ENCODE measurements at places on chromosomes 4 and X.

DNA sequence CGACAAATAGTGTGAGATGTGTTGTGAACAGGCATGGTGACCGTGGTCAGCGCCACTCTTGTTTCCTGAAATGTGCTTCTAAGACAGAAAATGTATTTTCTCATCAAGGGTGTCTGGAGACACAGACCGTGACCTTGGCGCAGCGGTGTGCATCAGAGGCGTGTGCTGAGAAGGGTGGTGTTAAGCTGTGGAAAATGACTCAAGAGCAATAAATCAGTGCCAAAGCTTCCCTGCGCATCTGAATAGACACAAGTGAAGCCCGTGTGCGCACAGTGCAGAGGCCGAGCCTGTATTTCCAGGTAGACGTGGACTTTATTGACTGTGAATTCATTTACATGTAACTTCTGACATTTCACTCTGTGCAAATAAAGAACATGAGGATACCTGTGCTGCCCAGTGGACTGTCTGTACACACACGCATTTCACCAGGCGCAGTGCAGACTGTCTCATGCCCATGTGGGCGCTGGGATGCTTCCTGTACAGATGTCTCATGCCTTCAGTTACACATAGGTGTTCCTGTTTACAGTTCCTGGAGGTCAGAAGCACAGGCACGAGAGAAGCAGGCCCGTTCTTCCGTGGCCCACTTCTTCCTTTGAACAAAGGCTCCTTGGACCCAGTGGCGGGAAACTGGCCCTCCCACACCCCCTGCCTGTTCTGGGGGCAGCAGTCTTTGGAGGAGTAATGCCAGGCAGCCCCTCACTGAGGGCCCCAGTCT, 31.9 kb downstream of the NSG1 start:
- no peak for DNase-seq

GRCh38 chr4:119093042-119093827, 42.4 kb upstream of the MYOZ2 start:
- no peak for DNase-seq

GRCh38 chr4:138697851-138698250, 317.7 kb upstream of the NOCT start:
- DNase-seq: no peak

DNA sequence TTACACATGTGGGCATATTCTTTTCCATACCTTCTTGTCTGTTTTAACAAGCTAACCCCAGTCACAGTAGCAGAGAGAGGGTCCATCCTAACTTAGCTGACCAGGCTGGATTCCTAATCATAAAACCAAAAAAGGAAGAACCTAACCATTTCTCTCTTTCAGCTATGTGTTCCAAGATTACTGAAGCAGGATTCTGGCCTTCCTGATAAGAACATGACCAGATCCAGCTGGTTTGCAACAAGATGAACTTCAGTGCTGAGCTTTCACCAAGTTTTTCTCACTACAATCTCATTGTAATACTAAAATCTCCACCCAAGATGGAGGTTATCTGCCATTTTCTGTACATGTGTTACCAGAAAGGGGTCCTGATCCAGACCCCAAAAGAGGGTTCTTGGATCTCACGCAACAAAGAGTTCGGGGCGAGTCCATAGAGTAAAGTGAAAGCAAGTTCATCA, 20.4 kb upstream of the UBA6 start:
- no peak for DNase-seq

DNA sequence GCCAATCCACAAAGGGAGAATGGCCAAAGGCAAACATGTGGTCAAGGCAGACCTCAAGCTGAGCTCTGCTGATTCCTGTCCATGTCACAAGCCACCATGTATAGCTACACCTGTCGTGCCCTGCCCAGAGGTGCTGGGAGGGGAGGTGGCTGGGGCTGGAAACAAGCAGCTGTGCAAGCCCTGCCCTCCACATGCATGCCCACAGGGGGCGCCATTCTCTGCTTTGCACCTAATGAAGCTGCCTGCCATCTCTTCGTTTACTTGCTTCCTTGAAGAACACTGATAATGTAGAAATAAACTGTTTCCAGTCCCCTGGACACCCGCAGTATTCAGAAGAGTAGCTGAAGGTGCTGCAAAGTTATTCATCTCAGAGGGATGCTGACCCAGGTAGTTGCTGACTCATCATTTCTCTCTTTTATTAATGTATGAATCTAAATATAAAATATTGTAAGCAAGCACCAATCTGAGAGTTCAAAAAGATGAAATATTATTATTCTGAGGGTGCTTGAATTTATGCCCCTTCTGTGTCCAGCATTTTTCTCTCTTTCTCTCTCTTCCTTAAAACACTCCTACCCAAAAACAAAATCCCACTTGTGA, 278.6 kb downstream of the ADGRA3 start:
- DNase-seq: no peak

DNA sequence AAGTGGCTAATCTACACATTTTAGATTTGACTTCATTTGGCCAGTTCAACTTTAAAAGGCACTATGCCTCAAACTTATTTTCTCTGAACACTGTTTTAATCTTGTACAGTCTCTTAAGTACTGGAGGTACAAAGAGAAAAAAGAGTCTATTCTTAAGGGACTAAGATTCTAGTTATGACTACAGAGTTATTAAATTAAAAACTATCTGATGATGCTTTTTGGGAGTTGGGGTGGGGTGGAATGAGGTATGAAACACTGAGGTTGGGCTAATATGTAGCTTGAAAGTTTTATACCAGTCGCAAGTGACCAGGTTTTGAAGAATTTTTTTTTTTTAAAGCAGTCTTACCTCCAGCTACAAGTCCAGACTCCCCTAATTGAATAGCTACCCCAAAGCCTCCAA, 17.7 kb upstream of the GPR34 start:
- DNase-seq: no peak

- no peak for DNase-seq
Measured at GRCh38 chrX:105150036-105150435, 70.5 kb downstream of the TEX13A start.

GRCh38 chrX:154739952-154740465, 10.9 kb downstream of the GAB3 start:
- DNase-seq: no peak

DNA sequence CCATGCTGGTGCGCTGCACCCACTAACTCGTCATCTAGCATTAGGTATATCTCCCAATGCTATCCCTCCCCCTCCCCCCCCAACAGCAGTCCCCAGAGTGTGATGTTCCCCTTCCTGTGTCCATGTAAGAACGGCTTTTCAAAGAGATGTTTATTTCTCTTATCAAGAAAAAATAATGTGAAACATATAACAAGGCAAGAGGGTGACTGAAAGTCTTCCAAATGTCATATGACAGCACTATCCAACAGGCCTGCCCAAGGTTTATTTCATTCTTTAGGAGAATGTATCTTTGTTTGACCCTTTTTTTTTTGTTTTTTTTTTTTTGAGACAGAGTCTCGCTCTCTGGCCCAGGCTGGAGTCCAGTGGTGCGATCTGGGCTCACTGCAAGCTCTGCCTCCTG, 29.9 kb upstream of the REPS2 start:
- DNase-seq: no peak

GRCh38 chr4:76540486-76540885, 105.5 kb downstream of the SHROOM3 start:
- DNase-seq: no peak

DNA sequence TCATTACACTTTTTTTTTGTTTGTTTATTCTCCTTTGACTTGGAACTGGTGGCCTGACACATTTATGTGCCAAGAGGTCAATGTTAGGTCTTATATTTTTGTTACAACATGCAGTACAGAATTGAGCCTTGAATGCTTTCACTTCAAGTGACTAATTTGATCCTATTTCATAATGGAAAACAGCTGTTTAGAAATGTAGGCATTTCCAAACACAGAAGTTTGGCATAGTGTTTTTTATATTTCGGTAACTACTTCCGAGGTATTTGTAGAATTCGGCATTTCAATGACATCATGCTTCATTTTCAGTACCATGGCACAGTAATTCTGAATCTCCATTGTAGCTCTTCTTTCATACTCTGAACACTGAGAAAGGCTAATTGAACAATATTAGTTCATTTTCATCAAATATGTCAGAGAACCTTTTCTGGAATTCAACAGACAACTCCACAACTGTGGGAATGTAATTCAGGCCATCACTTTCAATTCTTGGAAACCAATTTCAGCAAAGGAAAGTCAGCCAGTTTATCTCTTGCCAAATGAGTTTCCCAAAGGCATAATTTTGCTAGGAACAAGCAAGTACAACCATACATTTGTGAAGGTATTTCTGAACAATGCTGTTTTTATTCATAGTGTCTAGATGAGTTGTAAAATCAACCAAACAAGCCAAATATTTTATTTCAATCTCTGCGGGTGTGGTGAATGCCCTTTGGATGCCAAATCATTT, 11.4 kb downstream of the FAM120C start:
- DNase-seq: no peak

DNA sequence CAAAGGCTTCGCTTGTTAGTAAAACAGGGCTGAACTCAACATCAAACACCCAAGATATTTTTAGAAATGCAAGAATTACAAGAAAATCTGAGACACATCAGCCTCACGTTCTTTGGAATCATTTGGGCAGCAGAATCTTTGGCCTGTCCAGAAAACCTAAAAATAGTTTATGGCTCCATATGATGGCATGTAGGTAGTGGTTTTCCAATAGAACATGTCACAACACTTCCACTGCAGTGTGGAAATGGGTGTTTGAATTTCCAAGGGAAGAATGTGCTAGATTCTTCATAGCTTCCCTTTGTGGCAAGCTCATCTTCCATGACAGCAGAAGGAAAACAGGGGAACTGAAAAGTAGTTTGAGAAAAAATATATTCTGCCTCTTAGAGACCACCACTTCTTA, 118.8 kb downstream of the ARHGAP6 start:
- DNase-seq: no peak

DNA sequence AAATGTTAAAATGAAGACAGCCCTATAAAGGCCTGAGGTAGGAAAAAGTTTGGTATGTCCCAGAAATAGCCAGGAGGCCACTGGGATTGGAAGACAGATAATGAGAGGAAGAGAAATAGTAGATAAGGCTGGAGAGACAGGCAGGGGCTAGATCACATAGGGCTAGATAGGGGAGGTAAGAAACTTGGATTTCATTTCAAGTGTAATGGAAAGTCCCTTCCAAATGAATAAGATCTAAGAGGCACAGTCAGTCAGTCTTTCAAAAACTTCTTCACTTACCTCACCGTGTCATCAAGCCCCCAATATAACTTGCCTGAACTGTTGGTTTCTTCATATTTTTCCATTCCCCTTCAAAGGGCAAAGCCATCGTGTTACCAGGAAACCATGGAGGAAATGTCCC, 121.8 kb downstream of the SPCS3 start:
- DNase-seq: no peak

GRCh38 chrX:78314561-78314960, 12.8 kb downstream of the CYSLTR1 start:
- DNase-seq: no peak

- DNase-seq: no peak
Measured at GRCh38 chrX:31717474-31717873, 645.6 kb upstream of the FTHL17 start.

DNA sequence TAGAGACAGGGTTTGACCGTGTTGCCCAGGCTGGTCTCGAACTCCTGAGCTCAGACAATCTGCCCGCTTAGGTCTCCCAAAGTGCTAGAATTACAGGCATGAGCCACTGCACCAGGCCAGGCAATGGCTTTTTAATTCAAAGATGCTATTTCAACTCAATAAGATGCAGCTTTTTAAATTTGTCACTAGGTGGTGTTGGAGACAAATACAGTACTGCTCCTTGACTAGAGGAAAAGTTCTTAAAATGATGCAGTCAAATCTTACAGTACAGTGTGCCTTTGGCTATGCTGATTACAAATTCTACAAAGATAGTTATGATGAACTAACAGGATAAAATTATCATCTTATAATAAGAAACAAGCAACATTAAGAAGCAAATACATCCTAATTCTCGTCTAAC, 441.1 kb downstream of the KCNIP4 start:
- no peak for DNase-seq

- no peak for DNase-seq
Measured at GRCh38 chr4:23233596-23233995, 540.9 kb downstream of the GBA3 start.

- DNase-seq: no peak
Measured at GRCh38 chr4:40124690-40125089, 68.0 kb downstream of the N4BP2 start.

GRCh38 chr4:89889289-89889688, 5.4 kb upstream of the MMRN1 start:
- no peak for DNase-seq

DNA sequence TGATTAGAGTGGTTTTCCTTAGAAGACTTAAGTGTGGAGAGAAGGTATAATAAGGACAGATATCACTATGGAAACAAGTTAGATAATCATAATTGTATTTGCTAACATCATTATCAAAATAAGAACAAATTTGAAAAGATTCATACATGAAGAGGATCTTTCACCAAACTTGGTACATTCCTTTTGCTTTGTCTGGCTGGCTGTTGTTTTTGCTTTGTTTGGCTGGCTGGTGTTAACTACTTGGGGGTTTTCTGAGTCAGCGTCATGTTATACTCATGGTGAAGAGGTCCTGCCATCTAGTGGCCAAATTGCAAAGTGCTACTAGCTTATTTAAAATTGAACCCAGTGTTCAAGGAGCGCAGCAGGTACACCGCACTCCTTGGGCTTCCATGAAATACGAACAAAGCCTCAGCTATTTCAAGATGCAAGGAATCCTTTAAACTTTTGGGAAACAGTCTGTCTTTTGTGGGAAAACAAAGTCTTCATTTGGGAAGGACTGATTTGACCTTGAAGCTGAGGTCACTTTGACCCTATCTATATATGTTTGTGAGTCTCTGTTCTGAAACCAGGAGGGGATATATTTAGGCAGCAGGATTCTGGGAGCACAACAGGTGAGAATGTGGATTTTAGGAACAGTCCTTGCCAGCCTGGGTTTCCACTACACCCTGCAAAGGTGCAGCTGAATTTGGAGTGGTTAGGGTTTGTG, 129.7 kb downstream of the PLS3 start:
- peak; percentile 2 for DNase-seq

DNA sequence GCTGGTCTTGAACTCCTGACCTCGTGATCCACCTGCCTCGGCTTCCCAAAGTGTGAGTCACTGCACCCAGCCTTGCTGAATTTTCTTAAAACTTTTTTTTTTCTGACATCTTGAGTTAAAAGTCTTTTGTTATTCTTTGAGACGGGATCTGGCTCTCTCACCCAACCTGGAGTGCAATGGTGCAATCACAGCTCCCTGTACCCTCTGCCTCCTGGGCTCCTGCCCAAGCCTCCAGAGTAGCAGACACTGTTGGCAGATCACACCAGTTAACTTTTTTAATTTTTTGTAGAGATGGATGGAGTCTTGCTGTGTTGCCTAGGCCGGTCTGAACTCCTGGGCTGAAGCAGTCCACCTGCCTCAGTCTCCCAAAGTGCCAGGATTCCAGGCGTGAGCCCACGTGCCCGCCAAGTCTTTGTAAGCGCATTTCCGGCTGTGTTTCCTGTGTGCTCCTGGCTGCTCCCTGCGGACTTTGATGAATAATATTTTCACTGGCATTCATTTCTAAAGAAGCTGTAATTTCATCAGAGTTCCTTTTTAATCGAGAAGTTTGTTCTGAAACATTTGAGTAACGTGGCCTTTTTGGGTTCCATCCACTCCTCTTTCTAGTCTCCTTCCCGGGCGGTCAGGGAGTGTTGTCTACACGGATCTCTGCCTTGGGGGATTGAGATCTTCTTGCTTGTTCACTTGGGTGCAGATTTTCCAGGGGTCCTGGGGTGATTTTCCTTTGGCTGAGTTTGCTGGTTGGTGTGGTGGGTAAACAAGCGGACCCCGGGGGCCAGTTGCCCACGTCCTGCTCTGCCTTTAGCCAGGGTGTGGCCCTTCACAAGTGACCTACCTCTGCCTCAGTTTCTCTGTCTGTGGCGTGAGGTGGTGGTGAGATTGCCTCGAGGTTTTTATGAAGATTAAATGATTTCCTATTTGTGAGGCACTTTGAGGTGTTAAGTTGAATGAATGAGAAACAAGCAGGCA, 44.4 kb downstream of the PCGF3 start:
- DNase-seq: no peak

All from nucleus accumbens (tissue), 56 donors.